ENCODE measurements at places on chromosomes 12 and 14. TPM values are rescaled to one million over a fixed set of nuclear protein-coding genes. Genes with fewer than 3 reads are reported as not detected.

Gene OAS3
- 14.1 TPM for total RNA-seq

DNA sequence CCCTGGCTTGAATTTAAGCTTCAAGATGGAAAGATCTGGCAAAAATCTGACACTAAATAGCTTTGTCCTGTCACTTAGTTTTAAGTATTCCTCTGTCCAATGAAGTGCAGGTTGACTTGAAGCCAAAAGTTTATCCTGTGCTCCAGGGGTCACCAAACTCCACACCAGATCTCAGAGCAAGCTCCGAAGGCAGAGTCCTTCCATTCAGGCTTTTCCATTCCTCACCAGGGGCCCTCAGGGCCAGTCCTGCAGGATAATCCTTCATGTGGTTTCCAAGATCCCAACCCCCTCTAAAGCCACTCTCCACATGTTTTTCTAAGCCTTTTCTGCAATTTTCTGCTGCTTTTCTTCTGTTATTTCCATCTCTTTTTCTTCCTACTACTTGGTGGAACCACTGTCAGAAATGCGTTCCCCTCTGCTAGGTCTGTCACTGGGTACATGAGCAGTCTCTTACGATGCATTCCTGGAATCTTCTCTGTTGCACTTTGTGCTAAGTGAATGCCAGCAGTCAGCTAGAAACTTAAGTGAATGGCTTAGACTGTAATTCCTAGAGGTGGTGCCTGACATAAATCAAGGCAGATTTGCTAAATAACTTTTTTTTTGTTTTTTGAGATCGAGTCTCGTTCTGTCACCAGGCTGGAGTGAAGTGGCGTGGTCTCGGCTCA lies 251.4 kb downstream of the MSRB3 start:
- DNase-seq: no peak

Gene TAPBPL
- total RNA-seq: 99.1 TPM

- no peak for DNase-seq
Observed at GRCh38 chr12:118058227-118058626, 2.8 kb downstream of the WSB2 start.

DNA sequence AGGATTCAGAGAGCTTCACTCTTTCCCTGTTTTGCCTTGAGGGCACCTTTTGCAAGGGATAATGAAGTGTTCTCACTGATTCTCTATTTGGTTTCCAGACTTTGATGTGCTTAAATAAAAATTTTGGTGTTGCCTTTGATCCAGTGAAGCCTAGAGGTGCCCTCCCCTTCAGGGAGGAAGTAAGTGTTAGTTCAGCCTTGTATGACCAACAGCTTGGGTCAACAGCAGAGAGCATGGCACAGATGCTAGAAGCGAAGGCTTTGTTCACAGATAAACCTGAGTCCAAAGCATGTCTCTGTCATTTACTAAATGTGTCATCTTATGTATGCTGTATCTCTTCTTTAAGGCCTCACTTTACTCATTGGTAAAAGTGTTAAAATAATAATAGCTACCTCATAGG lies 52.8 kb upstream of the STXBP6 start:
- DNase-seq: no peak

DNA sequence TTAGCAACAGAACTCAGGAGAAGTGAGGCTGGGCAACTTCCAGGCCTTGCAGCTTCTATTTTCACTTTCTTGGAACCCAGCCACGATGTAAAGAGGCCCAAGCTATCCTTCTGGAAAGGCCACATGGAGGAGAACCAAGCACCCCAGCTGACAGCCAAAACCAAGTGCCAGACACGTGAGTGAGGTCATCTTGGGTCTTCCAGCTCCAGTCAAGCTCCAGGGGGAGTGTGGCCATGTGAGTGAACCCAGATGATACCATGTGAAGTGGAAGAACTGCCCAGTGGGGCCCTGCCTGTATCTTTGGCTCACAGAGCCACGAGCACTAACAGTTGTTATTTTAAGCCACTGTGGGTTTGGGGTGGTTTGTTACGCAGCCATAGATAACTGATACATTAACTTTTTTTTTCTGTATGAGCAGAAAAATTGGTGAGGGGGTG lies 126.8 kb upstream of the MAP1LC3B2 start:
- no peak for DNase-seq

Gene ADAMTS20
- total RNA-seq: not detected

Gene ZDHHC22
- 0.14 TPM for total RNA-seq

- DNase-seq: no peak
Observed at GRCh38 chr12:27627123-27627852, 69.0 kb upstream of the REP15 start.

Gene BCL2L14
- total RNA-seq: 81.2 TPM

Gene GUCY2C
- total RNA-seq: 69.4 TPM

DNA sequence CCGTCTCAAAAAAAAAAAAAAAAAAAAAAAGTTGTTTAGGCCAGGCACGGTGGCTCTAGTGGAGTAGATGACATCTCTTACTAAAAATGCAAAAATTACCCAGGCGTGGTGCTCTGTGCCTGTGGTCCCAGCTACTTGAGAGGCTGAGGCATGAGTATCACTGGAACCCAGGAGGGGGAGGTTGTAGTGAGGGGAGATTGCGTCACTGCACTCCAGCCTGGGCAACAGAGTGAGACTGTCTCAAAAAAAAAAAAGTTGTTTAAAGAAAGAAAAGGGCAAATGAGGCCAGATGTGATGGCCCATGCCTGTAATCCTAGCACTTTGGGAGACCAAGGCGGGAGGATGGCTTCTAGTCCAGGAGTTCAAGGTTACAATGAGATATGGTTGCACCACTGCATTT lies 36.6 kb upstream of the SPPL3 start:
- DNase-seq: no peak

Gene KLRB1
- total RNA-seq: 1.2 TPM

DNA sequence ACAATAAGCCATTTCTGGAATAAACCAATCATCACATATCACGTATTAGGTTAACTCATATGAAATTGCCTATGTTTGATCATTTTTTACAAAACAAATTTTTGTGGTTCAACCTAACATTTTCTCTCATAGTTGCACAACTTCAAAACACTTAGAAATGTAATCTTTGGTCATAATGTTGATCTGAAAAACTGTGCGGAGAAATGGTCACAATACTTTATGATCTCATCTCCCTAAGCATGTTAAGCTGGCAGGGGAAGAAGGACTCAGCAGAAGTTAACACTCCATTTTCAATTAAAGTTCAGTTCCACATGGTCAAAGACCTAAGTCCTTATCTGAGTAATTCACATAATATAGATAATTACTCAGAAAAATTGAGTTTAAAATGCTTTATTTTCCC lies 194.8 kb downstream of the CAPZA3 start:
- DNase-seq: no peak

DNA sequence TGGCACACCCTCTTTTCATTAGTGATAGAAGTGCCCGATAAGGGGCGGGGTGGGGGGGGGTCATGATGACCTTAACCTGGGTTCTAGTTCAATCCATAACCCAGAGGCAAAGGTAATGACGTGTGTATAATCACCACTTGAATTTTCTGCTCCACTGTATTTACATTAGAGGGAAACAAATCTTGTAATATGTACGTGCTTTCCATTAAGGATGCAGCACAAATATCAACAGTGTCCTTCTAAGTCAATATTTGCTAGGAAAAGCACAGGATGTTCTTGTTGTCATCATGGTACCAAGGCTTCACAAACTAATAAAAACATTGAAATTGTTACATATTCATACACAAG lies 121.2 kb upstream of the SLC38A2 start:
- DNase-seq: no peak
